Bronchial epithelial cell (primary cell): ENCODE measurements at places on chromosomes 5 and 9.

DNA sequence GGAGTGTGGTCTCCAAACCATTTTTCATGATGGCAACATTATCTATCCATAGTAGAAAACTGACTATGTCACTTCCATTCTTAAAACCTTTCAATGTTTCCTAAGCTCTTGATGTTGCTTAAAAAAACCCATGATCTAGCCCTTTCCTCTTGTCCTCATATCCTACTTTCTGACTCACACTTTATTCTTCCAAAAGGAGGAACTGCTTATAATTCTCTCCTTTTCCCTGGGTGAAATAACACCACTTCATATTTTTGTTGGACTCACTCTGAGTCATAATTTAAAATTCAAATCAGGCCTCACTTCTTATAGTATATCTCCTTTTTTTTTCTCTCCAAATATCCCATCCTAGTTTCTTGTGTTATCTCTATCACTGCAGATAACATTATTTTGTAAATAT lies 513.9 kb downstream of the MAN2A1 start:
- peak; percentile 10 for DNase-seq

DNA sequence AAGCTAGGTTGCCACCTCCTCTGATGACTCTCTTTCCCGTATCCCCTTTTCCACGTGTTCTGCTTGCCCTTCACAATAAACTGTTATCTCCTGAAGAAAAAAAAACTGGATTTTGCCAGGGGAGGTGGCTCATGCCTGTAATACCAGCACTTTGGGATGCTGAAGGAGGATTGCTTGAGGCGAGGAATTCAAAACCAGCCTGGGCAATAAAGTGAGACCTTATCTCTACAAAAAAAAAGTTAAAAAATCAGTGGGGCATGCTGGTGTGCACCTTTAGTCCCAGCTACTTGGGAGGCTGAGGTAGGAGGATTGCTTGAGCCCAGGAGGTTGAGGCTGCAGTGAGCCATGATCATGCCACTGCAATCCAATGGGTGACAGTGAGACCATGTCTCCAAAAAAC lies 81.7 kb upstream of the IL6ST start:
- DNase-seq = no peak

DNA sequence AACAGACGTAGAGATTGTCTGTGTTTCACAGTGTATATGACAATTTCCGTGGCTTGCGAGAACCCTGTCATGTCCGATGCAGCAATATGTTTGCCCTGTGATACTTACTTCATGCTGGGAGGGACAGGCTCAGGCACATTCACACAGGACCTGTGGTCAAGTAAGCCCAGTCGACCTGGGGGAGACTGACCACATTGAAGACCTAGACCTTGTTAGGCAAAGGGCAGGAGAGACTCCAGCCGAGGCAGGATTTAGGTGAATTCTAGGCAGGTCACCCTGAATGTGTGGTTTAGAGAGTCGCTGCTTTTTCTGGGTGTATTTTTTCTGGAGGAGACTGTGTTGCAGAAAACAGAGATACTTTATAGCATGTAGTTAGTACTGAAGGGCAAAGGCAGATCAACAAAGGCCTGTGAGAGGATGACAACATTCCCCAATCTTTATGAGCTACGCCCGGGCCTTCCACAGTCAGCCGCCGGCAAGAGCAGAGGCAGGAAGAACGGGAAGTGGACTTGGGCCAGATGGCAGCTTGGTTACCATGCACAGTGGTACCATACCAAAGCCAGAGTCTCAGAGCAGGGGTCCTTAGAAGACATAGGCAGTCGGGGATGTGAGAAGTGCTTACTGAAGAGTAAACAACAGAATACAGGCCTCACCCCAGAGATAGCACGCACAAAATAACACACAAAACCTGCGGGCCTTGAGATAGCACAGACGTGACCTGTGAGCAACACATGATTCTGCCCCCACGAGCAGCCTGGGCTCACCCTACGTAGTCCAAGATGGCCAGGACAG lies 220.7 kb downstream of the CACNA1B start:
- no peak for DNase-seq

- DNase-seq = no peak
These were observed 40.6 kb downstream of the ADCY2 start for GRCh38 chr5:7436521-7436920.

DNA sequence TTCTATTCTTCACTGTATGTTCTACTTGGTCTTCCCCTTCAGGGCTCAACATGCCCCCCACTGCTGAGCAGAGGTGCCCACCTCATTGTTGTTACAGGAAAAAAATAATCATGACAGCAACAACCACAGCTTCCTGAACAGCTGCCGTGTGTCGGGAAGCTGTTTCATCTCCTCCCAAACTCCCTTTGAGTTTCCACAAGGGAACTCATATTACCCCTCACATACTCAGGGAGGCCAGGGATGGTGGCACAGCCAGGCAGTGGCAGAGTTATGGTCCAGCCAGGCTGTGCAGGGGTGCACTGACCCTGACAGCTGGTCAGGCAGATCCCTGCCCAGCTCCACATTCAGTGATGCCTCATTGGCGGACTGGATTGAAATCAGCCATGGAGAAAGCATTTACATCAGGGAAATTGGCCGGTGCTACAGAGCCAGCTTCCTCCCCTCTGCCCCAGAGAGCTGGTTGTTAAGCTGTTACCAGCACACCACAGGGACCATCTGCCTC lies 37.3 kb downstream of the SARDH start:
- no peak for DNase-seq

- DNase-seq = no peak
These were observed 27.7 kb downstream of the YIPF5 start for GRCh38 chr5:144142824-144143162.

DNA sequence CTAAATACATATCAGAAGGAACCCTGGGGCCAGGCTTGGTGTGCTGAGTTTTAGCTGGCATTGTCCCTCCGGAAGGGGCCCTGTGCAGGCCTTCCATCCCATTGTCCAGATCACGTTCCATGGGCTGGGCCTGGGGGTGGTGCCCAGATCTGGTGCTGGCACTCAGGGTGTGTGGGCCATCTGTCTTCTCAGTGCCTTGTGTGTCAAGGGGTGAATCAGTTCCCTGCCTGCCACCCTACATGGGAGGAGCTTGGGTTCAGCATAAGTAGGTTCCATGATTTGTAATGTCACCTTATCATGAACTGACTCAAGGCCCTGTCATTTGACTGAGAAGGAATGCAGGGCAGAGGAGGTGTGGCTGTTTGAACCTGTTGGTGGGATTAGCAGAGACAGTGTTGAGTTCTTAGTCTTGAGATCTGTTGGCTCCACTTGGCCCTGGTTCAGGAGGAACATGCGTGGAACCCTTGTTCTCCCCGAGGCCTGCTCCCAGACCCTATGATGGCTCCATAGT lies 176.8 kb downstream of the MACROH2A1 start:
- DNase-seq = peak; percentile 75

GRCh38 chr5:171598641-171599152 lies 179.2 kb downstream of the FGF18 start:
- no peak for DNase-seq

DNA sequence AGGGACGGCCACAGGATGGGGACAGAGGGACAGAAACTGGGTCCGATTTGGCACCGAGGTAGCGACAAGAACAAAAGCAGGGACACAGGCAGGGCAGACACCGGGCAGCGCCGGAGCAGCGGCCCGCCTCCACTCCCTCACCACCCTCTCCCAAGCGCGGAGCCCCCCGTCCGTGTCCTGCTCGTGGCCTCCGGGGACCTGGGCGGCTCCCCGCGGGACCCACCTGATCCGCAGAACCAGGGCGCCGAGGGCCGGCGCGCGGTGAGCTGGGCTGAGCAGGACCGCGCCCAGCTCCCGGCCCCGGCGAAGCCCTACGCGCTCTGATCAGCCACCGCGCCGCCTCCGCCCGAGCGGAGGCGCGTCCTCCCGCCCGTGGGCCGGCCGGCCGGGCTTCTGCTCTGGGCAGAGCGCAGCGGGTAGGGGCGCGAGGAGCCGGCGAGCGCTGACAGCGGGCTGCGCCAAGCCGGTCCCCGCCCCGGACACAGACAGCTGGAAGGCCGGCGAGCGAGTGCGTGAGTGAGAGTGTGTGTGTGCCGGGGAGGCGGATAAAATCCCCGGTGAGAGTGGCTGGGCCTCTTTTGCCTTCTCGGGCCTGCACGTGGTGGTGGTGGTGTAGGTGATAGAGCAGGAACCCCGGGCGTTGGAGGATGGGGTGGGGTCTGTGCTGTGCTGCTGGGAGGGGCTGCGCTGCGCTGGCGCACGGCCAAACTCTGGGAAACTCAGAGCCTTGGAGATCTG lies at the start of gene GGTA1:
TSS of gene GGTA1 (minus strand) at position 418 of the 738 bp plus-strand sequence. CDS start 31,922 bp downstream, outside the sequence.
- peak; percentile 23 for DNase-seq

- DNase-seq = no peak
These were observed 1.8 kb downstream of the CCNH start for GRCh38 chr5:87410931-87411330.

GRCh38 chr9:107176436-107177151 lies 106.5 kb upstream of the RAD23B start:
- no peak for DNase-seq

DNA sequence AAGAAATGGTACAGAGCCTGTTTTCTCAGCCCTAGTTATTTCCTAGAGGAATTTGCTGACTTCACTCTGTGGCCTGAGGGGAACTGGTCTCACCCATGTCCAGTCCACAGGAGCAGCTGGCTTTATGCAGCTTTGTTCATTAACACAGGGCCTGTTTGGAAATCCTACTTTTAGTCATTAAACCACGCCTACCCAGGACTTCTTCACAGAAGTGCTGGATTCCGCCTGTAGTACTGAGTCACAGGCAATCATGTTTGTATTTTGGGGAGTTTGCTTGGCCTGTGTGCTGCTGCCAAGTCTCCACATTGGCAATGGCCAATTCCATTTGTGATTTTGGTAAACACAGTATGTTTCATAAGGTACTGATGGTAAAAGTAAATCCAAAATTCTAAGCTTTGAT lies 52.8 kb downstream of the CTNND2 start:
- peak; percentile 58 for DNase-seq

GRCh38 chr9:128190516-128191405 lies 611 bp downstream of the CIZ1 start:
- no peak for DNase-seq

DNA sequence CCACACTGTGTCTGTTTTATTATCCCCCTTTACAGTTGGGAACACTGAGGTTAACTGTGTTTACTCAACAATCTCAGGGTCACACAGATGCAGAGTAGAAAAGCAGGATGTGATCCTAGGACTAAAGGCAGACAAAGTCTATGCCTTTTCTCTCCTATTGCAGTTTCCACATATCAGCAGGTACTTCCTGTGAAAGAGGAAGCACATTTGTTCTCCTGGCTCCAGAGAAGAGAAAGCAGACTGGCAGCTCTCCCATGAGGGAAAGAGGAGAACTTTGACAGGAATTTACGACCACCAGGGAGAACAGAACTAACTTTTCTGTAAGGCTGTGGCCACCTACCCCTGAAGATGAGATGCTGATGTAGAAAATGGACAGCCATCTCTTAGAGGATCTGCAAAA lies 84.2 kb upstream of the TNC start:
- no peak for DNase-seq

GRCh38 chr9:32672469-32672868 lies 37.0 kb upstream of the TAF1L start:
- peak; percentile 94 for DNase-seq

GRCh38 chr9:127273326-127273725 lies 8.8 kb downstream of the GARNL3 start:
- no peak for DNase-seq

GRCh38 chr9:126621061-126621918 lies 7.6 kb downstream of the LMX1B start:
- DNase-seq = no peak

GRCh38 chr5:33423018-33423630 lies 17.6 kb upstream of the TARS1 start:
- peak; percentile 42 for DNase-seq

DNA sequence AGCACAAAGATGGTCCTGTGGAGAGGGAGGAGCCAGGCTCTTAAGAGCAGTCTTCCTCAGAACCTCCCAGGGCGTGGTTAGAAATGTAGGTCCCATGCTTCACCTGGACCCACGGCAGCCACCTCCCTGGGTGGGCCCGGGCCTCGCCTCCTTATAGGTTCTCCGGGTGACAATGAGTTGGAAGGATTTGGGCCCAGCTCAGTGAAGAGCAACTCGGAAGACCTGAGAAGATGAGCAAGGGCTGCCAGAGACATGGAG lies 26.3 kb upstream of the NDST1 start:
- no peak for DNase-seq

GRCh38 chr5:113807427-113807991 lies 294.0 kb downstream of the YTHDC2 start:
- no peak for DNase-seq

- DNase-seq = no peak
These were observed 77.7 kb downstream of the TUSC1 start for GRCh38 chr9:25600501-25600900.

DNA sequence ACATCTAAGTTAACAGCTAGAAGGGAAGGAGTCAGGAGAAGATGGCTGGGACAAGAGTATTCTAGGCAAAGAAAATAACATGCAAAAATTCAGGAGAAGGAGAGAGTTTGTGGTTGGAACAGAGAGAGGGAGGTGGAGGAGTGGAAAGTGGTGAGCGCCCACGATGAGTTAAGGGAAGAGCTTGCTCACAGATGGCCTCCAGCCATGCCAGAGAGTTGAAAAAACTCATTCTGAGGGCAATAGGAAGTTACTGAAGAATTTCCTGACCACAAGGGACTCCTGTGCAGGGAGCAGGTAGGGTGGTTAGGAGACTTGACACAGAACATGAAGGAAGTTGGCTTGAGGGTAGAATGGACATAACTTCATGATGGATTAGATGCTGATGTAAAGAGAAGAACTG lies 159.7 kb downstream of the DOCK2 start:
- DNase-seq = peak; percentile 23

GRCh38 chr5:82491397-82491796 lies 213.2 kb upstream of the RPS23 start:
- DNase-seq = no peak

DNA sequence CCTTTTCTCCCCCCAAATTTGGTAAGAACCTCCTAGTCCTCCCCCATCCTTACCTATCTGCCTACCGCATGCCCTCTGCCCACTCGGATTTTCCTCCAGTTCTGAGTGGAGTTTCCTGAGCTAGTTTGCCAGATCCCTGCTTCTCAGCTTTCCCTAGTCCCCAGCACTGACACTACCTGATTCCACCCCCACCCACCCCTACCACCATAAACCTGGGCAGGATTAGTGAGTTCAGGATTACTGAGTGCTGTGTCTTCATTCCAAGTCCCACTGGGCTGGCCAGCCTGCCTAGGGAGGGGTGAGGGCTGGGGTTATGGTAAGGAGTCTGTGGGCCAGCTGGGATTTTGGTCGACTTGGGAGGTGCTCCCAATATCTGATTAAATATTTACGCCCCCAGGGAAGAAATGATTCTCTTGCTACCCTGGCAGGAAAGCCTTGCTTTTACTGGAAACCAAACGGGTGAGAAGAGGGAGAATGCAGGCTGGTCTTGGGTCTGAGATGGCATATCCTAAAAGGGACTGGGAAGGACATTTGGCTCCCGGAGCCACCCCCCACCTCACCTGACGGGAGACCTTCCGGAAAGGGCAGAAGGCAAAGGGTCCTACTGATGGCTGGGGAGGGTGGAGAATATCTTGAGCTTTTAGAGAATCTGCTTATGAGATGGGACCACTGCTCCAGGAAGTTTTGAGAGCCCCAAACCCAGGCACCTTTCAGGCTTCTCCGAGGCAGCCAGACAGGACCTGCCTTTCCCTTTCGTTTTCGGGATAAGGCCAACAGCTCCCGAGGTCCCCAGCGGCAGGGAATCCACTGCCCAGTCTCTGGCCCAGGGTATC lies 3.7 kb downstream of the PITX1 start:
- no peak for DNase-seq

- no peak for DNase-seq
These were observed 70.4 kb upstream of the ANKRD55 start for GRCh38 chr5:56303511-56303910.

- peak; percentile 98 for DNase-seq
These were observed 29.3 kb downstream of the PRRC2B start for GRCh38 chr9:131423171-131423581.
